ENCODE measurements at places on chromosomes 1 and 21.

- DNase-seq, result no peak
Measured at GRCh38 chr1:20443703-20444586, 42.1 kb downstream of the CAMK2N1 start.

- DNase-seq, result no peak
Measured at GRCh38 chr1:48878191-48878940, 101.7 kb upstream of the BEND5 start.

DNA sequence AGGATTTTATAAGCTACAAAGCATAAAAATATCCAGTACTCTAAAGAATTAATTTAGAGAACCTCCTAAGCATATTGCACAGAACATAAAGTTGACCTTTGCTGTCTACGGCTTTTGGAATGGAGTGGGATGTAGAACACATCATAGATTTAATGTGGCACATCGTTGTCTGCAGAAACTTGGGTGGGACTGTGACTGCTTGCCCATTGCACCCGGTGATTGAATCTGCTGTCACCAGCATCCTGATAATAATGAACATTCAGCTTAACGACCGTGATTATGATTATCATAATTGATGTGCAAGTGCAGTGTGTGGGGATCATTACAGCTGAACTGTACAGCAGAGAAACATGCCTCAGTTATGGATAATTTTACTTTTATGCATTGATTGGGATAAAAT is 181.9 kb downstream of the SPATA17 start:
- no peak for DNase-seq

DNA sequence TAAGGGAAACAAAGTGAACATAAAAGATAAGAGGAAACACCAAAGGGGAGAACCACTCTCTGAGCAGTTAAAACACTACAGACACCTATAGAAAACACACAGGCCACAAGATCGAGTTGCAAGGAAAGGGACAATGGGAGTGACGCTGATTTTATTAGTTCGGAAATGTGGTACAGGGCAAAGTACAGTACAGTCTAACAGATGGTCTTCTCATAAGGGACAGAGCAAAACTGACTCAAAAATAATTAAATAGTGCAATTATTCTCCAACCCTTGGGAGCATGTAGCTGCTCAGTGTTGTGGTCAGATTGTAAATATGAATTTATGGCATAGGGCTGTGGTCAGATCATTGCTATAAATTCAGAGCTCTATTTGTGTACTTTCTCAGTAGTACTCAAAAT is 352.0 kb downstream of the USH2A start:
- no peak for DNase-seq

- DNase-seq, result no peak
Measured at GRCh38 chr1:113551728-113552127, 161.4 kb downstream of the MAGI3 start.

DNA sequence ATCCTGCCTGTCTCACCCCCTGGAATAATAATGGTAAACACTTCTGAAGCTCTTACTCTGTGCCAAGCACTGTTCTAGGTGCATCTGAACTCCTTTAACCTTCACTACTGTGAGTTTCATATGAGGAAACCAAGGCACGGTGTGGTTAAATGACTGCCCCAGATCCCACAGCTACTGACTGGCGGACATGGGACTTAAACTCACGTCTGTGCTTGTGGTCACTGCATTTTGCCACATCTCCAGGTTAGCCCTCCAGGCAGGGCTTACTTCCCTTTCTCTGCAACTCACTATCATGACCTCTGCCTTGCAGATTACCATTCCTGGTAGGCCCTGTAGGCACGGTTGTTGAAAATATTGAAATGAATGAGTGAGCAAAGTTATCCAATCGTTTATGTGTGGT is 83.4 kb downstream of the ADSS2 start:
- no peak for DNase-seq

DNA sequence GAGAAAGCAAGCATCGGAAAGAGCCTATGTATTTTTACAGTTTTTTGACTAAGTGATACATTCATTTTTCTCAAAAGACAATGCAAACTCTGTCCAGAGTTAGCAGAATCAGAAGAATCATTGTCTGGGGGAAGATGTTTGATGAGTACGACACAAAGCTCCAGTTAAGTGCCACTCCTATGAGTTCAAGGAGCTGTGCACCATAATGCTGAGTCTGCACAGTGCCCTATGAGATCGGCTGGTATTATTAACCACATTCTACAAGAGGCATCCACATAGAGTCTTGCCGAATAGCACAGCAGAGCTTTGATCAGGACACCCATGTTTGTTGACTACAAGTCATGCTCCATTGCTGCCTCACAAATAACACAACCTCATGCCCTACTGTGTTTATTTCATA is 54.9 kb upstream of the RAP1GAP start:
- DNase-seq, result no peak

DNA sequence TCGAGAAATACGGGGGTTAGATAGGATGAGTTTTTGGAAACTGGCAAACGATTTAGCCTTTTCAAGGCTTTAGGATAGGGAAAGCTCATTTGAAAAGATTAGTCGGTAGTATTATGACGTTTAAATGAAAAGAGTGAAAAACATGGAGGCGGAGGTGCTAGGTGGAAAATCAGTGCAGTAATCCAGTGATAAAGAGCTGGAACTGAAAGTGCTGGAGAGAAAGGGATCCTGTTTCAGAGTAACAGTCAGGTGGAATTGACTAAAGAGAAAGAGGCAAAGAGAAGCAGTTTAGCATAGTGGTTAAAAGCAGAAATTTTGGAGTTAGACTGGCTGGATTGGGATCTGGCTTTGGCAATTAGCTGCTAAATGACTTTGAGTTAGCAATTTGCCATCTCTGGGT is 945 bp downstream of the WDR3 start:
- no peak for DNase-seq

DNA sequence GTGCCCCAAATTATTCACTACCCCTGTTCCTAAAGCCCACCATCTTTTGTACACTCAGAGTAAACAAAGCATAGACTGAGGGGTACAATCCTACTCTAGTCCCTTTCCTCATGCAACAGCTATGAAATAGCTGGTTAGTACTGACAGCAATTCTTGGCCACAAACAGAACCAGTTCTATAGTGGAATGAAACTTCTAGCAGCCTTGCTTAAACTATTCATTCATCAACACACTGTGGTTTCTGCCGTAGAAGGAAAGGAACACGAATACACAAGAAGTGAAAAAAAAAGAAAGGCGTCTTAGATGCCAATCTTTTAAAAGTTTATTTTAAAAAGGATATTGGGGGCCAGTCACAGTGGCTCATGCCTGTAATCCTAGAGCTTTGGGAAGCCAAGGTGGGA is 9.9 kb downstream of the PSMB2 start:
- DNase-seq, result no peak

- DNase-seq, result no peak
Measured at GRCh38 chr1:230849451-230850224, 18.7 kb downstream of the C1orf198 start.

DNA sequence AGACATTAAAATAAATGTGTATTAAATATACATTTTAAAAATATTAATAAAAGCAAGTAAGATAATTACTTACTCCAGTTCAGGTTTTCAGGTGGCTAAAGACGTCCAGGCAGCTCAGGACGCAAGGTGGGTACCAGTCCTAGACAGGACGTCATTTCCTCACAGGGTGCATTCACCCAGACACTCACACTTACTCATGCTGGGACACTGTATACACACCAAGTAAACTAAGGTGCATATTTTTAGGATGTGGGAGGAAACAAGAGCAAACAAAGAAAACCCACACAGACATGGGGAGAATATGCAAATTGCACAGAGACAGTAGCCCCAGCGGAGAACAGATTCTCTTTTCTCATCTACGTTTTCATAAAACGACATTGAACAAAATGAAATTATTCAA is 457.9 kb downstream of the BRINP3 start:
- no peak for DNase-seq

DNA sequence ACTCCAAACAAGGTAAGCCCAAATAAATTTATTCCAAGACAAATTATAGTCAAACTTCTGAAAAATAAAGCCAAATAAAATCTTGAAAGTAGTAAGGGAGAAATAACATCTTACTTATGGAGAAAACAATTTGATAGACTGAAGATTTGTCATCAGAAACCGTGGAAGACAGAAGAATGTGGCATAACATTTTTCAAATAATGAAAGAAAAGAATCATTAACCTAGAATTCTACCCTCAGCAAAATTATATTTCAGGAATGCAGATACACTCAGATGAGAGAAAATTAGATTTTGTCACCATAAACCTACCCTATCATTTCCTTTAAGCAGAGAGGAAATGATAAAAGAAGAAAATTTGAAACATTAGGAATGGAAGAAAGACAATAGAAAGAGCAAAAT is 27.3 kb upstream of the PADI1 start:
- DNase-seq, result no peak

DNA sequence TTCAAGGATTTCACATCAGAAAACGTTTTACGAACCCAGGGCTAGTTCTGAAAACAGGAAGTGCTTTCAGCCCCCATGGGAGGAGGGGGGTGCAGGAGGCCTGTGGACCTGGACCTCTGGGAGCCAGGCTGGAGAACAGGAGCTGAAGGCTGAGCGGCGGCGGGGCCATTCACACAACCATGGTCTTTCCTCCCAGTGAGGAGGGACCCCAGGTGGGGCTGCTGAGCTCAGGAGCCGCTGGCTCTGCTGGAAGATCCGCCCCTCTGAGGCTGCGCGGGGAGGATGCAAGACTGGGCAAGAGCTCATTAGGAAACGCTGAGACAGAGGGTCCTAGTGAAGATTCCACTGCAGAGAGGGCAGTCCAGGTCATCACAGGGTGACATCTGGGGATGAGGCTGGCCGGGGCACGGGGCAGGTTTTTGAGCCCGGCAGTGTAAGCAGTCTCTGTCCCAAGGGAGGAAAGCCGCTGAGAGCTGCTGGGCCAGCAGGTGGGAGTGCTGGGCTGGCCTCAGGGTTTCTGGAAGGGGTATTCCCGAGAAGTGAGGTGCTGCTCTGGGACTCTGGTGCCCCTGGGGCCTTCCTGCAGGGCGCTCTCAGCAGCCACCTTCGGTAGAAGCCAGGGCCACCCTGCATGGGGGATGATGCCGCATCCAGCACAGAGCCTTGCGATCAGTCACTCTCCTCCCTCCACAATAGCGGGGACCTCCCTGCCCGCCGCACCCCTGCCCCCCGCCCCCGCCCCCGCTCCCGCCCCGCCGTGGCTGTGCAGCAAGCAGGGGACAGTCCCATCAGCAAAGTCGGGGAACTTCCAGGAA is 7.5 kb downstream of the MX2 start:
- no peak for DNase-seq

- no peak for DNase-seq
Measured at GRCh38 chr1:245717611-245718010, 562.8 kb downstream of the KIF26B start.

DNA sequence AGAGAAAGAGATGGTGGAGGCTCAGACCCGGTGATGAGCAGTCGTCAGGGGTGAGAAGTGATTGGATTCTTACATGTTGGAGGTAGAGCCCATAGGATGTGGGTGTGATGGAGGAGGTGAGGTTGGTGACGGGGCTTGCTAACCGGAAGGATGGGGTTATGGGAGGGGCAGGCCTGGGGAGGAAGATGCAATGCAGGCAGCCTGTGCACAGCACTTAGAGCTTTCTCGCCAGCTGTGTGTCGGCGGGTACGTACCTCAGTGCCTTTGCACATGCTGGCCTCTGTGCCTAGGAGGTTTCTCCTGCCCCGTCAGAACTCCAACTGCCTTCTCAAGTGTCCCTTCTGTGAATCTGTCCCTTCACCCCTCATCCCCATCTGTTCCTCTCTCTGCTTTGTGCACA is 2.9 kb upstream of the BSND start:
- no peak for DNase-seq

GRCh38 chr1:112687361-112687760 is 12.9 kb downstream of the MOV10 start:
- DNase-seq, result no peak

Measured in NCI-H2171 treated with DMSO at 0.1 percent for 48 hours (cell line).